CD4-positive, CD25-positive, alpha-beta regulatory T cell (primary cell): ENCODE measurements at places on chromosomes 7 and 10. TPM values are rescaled to one million over a fixed set of nuclear protein-coding genes. Genes with fewer than 3 reads are reported as not detected.

Gene GARIN1A
- 1.9 TPM for total RNA-seq

Gene HOXA2
- total RNA-seq = not detected

Gene LIPN
- total RNA-seq = 0.44 TPM

Gene CRHR2
- total RNA-seq = not detected

Gene TBXAS1
- 21.2 TPM for total RNA-seq

Gene DOCK4
- total RNA-seq = 0.44 TPM

Gene MALRD1
- total RNA-seq = not detected

Gene CBLL1
- 66.9 TPM for total RNA-seq

Gene NEUROD6
- total RNA-seq = not detected

Gene GIMAP5
- total RNA-seq = 37.4 TPM

Gene CNNM1
- not detected for total RNA-seq

Gene C10orf71
- total RNA-seq = not detected

Gene STEAP1B
- not detected for total RNA-seq

Gene MPP7
- total RNA-seq = 14.3 TPM

Gene POM121C
- total RNA-seq = 91.3 TPM

Gene PILRA
- total RNA-seq = 13.2 TPM

Gene IL2RA
- 220 TPM for total RNA-seq

Gene SSC4D
- not detected for total RNA-seq

Gene OR6B1
- total RNA-seq = not detected

Gene TMEM176A
- total RNA-seq = not detected

Gene METTL27
- total RNA-seq = 2.9 TPM

Gene LRRD1
- 0.44 TPM for total RNA-seq

Gene SCD
- total RNA-seq = 1.3 TPM

Gene CCL24
- total RNA-seq = not detected

Gene GPR15LG
- total RNA-seq = not detected

Gene SPDYE9
- total RNA-seq = not detected

Gene C7orf57
- total RNA-seq = not detected

Gene ATOH7
- not detected for total RNA-seq

Gene TCAF2
- 41.3 TPM for total RNA-seq

Gene TUBB8
- not detected for total RNA-seq

Gene HOXA3
- total RNA-seq = not detected

Gene CDH23
- total RNA-seq = 5.6 TPM

Gene CACNB2
- 0.39 TPM for total RNA-seq

Gene DYDC2
- total RNA-seq = not detected

Gene SEMA3A
- not detected for total RNA-seq

Gene OR2A12
- total RNA-seq = not detected

Gene SLC39A12
- total RNA-seq = not detected

Gene SPDYE1
- total RNA-seq = not detected

Gene NOS3
- 10.7 TPM for total RNA-seq

Gene DPYSL4
- 1.2 TPM for total RNA-seq

Gene SPDYE2B
- total RNA-seq = not detected

Gene GRM3
- total RNA-seq = not detected

Gene GBX1
- not detected for total RNA-seq

Gene CPEB3
- total RNA-seq = 4.4 TPM

Gene CCDC186
- 60.1 TPM for total RNA-seq

Gene SMKR1
- total RNA-seq = not detected

Gene AASS
- total RNA-seq = 3.1 TPM

Gene BRAF
- 60.8 TPM for total RNA-seq

Gene TSPAN33
- total RNA-seq = 4.5 TPM

Gene ZNF467
- 1.1 TPM for total RNA-seq

Gene HHEX
- total RNA-seq = 1.2 TPM

Gene ZP3
- 2.2 TPM for total RNA-seq

Gene PLXDC2
- total RNA-seq = 1.8 TPM

Gene WDFY4
- total RNA-seq = 0.57 TPM

Gene NPFFR1
- not detected for total RNA-seq

Gene PLAU
- 0.35 TPM for total RNA-seq
